ENCODE measurements at places on chromosomes 3 and 15. TPM values are rescaled to one million over a fixed set of nuclear protein-coding genes. Genes with fewer than 3 reads are reported as not detected.

Gene MKRN2OS
- not detected for total RNA-seq

Gene ANO10
- total RNA-seq, result 46.4 TPM

Gene CAND2
- 2.1 TPM for total RNA-seq

Gene SCN10A
- not detected for total RNA-seq

- peak; percentile 91 for DNase-seq
Measured at GRCh38 chr3:45199837-45200648, 26.0 kb downstream of the TMEM158 start.

- no peak for DNase-seq
Measured at GRCh38 chr3:39285332-39285731, 5.5 kb upstream of the CX3CR1 start.

DNA sequence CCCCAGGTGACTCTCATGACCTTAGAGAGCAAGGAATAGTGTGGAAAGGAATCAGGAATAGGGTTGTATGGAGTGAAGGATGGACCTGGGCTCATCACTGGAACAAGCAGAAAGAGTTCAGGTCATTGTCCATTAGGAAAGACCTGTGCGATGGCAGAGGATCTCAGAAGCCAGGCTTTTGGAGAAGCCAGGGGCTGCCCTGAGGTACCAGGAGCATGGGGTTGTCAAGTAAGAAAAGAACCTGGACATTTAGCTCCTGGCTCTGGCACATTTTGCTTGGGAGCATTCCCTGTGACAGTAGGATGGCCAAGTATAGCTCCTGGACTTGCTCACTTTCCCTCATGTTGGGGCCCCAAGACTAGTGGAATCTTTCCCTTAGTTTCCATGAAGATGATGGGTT, 52.9 kb upstream of the MANF start:
- DNase-seq, result no peak

DNA sequence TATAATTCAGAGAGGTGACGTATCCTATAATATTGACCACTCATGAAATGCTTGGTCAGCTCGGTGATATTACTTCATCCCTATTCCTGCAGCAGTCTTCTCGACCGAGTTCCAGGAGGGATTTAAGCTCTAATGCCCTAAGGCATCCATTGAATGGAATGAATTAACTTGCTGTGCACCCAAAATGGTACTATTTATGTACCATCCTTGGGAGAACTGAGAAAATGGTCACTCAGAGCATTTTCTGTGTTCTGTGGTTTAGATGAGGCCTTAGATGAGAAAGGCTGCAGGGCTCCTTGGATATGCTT, 638 bp downstream of the BLOC1S6 start:
- no peak for DNase-seq

GRCh38 chr3:194930377-194931204, 244.9 kb downstream of the FAM43A start:
- DNase-seq, result no peak

DNA sequence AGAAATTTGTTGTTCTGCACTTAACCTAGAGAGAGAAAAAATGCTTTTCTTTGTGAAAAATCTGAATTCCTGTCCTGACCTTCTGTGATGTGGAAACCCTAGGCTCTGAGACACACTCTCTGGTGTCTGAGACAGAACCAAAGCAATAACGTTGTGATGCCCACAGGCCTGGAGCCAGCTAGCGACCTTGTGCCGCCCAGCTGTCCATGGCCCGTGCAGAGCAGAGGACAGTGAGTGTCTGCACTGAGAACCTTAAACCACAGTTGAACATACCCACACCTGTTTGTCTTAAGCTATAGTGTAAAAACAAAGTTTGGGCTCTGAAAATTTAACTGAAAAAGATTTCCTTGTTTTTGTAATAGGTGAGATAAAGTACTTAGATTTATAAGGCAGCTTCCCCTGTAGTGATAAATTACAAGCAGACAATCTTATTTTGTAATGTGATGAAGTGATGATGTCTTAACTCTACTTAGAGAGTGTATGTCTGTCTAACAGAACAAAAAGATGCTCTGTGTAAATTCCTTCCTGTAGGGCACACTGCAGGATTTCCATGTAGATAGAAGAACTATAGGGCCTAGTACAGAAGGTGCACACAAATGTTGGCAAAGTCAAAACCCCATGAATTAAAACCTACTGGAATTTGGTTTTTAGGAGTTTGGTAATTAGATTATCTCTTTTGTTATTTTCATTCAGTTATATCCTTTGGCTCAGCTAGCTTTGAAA, 62.7 kb downstream of the SNRK start:
- DNase-seq, result peak; percentile 36

GRCh38 chr15:75076277-75076676, 52.9 kb downstream of the PPCDC start:
- DNase-seq, result no peak

DNA sequence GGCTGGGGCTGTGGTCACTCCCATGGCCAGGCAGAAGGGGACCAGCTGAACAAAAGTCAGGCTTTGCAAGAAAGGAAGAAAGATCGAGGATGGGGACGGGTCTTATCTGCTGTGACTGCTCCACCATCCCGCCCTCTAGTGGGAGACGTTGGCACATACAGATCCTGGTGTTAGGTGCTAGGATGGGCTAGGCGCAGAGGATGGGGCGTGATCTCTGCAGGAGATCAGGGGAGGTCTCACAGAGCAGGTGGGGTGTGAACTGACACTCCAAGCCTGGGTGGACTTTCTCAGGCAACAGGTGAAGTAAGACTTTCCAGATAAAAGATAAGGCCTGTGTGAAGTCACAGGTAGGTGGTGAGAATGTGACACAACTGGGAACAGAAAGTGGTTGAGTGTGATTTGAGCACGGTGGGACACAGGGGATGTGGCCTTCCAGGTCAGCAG, 141.9 kb upstream of the SMAD3 start:
- no peak for DNase-seq

DNA sequence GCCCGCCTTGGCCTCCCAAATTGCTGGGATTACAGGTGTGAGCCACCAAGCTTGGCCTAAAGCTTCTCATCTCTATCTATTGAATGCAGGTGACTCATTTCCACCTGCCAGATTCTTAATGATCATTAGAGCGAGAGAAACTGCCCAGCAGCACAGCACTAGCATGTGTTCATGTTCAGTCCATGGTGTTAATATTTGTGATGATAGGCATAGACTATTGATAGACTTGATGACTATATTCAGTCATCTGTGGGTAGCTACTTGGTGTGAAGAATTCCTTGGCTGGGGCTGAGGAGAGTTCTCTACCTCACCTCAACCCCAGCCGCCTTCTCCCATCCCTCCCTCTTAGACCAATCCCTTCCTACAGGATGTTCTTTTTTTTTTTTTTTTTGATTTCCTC, 60.0 kb downstream of the ST6GAL1 start:
- no peak for DNase-seq

GRCh38 chr15:51380999-51381806, 39.7 kb downstream of the GLDN start:
- peak; percentile 77 for DNase-seq

GRCh38 chr15:29135702-29136646, 133.6 kb downstream of the NSMCE3 start:
- DNase-seq, result no peak

DNA sequence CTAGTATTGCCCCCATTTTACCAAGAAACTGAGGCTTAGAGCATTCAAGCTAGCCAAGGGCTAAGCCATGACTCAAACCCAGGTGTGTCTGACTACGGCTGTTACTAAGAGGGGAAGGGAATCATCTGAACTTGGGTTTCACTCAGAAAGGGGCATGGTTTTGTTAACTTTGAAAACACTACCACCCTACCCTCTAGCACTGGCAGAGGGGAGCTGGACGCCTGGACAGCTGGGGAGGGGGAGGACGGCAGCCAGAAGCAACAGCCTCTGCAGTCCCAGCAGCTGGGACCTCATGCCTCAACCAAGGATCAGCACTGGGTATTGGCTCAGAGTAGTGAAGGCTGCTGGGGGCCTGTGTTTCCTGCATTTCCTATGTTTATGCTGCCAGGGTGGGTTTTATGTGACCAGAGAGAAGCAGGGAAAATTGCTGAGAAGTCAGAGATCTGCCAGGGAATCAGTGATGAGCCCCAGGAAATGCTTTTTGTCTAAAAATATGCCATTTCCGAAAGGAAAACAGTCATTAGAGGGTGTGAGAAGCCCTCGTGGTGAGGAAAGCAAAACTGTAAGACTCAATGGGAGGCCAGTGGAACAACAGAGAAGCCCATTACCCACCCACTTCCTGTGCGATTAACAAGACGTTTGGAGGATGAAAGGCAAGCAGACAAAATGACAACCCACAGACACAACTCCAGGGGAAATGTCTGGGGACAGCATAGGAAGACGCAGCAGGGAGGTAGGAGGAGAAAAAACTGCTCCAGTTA, 41.2 kb downstream of the LIPC start:
- DNase-seq, result peak; percentile 47

DNA sequence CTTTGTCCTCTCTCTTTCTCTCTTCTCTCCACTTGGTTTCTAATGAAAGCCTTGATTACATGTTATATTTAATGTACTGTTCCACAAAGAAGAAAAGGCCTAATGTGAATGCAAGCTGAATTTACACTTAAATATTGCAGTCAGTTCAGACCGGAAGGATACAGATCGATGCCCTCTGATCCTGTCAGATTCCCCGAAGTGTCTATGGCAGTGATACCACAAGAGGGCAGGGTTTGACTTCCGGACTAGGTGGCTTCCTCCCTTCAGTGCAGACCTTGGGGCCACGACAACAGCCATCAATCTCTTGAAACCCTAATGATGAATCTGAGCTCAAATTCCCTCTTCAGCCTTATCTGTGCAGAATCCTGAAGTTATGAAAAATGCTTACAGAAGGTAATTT, 29.5 kb downstream of the AGTR1 start:
- DNase-seq, result peak; percentile 68

DNA sequence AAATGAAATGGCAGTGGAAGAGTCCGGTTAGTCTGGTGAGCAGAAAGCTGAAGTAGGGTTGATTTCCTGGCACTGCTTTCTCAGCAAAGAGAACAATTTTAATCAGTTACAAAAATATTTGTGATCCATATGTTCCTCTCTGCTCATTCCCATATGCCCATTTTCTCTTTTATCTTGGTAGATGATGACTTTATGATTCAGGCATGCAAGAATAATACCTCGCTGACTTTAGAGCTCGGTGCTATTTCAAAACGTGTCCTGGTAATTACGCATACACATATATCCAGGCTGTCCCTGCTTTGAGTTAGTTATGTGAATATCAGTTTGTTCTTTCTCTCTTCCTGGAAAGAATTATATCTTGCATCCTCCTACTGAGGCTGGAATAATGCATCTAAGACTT, 38.5 kb downstream of the ARPP21 start:
- no peak for DNase-seq
